RPMI8226 (cell line): ENCODE measurements at places on chromosomes 7 and 10.

DNA sequence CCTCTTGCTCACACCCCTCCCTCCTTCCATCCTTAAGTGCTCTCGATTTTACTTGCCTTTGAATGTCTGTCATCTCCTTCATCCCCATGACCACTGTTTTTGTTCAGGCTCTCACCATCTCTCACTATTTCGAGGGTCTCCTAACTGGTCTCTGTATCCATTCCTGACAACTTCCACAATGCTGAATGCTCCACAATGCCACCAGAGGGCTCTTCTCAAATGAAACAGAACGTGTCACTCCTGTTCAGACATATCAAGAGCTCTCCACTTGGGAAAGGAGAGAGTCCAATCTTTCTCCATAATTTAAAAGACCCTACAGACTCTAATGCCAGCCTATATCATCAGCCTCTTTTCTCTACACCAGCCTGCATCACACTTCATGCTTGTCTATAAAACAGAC, 9.0 kb upstream of the SLC13A1 start:
- no peak for DNase-seq

- DNase-seq: peak; percentile 59
These were observed 113.4 kb downstream of the ST7 start for GRCh38 chr7:117066668-117067067.

- no peak for DNase-seq
These were observed 21.1 kb downstream of the ZNF282 start for GRCh38 chr7:149216402-149216801.

DNA sequence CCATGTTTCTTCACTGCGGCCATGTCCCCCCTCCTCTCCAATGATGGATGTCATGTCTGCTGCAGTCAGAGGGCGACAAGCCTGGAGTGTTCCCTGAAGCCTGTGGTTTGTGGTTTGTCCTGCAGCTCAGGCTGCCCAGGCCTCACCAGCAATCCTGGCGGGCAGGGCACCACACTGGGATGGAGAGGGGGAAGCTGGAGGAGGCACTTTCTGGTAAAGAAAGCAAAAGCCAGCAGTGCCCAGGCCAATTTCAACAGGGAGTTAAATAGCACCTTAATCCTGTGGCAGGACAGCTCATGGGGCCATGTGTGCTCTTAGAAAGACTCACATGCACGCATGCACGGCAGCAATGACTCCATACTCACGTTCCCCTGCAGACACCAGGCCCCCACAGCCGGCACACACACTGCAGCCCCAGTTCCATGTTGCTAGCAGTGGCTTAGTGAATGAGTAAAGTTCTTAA, 158.3 kb downstream of the EGFR start:
- DNase-seq: no peak

- no peak for DNase-seq
These were observed 27.8 kb downstream of the STEAP4 start for GRCh38 chr7:88278881-88279280.
